ENCODE measurements at places on chromosomes 6 and 20.
A peak's percentile ranks its signal among the peaks of the same experiment; 100 is the strongest.

GRCh38 chr20:63142933-63143332 lies 73.0 kb downstream of the YTHDF1 start:
- DNase-seq = no peak

DNA sequence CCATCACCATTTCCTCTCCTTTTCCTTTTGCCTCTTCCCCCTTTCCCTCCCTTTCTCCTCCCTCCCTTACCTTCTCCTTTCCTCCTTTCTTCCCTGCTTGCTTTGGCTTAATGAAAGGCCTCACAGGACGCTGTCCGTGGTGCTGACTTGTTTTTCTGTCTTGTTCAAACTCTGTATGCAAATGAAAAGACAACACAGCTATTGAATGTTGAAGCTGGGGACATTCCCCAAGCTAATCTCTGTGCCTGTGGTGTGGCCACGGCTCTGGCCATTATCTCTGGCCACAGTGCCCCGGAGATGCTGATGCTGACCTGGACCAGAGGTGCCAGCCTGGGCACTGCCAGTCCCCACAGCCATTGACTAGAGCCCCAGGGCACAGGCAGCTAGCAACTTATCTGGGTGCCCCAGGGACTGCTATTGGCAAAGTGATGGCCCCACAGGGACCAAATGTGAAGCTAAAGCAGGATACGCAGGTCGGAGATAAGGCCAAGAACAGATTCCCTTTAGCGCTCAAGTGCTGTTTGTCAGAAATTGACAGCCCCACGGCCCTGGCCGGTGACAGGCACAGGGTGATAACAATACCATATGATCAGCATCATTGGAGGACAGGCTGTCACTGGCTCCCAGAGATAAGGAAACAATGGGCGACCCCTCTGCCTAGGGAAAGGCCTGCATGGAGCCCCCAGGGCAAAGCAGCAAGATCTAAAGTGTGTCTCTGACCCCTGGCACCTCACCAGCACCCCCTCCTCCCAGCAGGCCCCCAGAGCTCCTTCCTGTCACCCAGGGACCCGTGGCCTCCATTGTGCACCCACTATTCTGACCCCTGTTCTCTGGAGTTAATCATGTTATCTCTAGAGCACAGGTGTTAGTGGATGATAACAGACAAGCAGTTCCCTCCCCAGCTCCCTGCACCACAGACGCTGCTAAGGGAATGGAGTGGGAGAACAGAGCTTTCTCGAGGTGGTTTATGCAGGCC lies 31.6 kb upstream of the SLC32A1 start:
- DNase-seq = no peak

DNA sequence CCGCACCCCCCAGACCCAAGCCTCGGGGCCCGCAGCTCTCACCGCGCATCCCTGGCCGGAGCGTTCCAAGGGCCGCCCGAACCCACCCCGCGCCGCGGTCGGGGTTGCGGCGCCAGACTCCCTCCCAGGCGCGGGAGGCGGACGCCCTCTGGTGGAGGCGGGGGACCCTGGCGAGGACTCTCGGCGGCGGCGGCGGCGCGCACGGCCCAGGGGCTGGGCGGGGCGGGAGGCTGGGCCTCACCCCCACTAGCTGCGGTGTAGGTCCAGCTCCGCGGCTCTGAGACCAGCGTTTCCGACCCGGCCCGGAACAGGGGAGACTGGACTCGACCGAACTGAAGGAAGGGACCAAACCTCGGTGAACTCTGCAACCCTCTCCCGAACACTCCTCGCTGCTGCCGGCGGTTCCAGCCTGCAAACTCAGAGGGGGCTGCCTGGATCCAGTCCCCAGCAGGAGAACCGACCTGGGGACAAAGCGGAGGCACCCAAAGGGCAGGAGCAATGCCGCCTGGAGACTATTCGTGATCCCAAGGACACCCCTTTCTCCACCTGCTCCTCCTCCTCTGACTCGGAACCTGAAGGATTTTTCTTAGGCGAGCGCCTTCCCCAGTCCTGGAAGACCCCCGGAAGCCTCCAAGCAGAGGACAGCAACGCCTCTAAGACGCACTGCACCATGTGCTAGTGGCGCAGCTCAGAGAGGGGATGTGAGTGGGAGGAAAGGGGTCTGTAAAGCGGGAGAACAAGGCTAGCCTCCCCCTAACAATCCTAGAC lies 859 bp upstream of the TOMM6 start:
- DNase-seq = peak; percentile 86

DNA sequence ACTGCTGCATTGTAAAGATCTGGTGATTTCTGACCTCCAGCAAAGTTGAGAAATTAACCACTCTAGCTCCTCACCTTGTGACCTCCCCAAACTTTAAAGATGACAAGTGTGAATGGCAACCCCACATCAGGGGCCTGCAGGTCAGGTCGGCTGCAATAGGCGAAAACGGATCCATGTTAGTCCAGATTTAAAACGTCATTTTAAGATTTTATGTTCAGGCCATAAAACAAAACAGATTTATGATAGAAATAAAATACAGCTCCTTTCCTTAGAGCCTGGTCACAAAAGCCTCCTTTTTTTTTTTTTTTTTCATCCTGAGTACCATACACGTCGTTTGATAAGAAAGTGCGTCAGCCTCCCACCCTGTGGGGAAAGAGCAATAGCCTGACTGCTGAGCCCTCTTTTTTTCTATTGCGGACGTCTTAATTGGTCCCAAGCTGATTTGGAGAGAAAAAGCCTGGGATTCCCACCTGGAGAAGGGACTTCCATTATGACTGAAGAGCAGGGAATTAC lies 519.2 kb upstream of the NOX3 start:
- no peak for DNase-seq

GRCh38 chr20:47330071-47330470 lies 26.4 kb downstream of the ZMYND8 start:
- no peak for DNase-seq

DNA sequence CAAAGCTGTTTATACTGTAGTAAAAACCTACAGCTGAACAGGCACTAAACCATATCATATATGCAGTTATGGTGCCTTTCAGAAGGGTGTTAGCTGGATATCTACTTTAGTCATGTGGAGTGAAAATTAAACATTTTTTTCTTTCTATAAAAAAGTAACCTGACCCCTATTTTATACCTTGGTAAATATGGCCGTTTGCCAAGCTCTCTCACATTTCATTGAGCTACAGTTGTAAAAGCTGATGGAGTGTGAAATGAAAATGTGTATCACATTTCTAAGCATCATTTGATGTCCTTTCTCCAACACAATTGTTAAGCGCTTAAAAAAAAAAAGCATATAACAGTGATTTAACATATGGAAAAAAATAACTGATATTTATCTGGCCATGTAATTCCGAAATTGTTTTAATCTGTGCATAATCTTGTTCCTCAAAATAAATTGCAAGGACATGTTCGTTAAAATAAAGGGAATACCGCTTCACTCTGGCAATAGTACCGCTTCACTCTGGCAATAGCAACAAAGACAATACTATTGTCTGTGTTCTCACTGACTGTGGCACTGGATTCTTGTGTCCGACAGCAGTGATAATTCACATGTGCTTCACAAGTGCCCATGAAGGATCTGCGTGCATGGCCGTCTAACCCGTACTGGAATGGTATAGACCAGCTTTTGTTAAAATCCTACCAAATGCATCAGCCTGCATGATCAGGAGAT lies 391.8 kb upstream of the SOX4 start:
- no peak for DNase-seq

DNA sequence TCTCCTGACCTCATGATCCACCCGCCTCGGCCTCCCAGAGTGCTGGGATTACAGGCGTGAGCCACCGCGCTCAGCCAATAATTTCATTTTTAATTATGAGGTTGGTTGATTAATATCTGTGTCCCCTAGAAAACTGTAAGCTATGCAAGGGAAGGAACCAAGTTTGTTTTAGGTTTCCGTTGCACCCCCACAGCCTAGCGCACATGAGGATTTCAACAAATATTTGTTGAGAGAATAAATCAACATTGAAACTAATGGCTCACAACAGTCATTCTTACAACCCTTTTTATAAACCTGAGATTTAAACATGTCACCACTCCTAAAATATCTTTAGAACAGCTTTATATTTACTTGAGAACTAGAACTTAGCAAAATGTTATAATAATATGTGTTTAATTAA lies 114.0 kb upstream of the CARMIL1 start:
- DNase-seq = no peak

DNA sequence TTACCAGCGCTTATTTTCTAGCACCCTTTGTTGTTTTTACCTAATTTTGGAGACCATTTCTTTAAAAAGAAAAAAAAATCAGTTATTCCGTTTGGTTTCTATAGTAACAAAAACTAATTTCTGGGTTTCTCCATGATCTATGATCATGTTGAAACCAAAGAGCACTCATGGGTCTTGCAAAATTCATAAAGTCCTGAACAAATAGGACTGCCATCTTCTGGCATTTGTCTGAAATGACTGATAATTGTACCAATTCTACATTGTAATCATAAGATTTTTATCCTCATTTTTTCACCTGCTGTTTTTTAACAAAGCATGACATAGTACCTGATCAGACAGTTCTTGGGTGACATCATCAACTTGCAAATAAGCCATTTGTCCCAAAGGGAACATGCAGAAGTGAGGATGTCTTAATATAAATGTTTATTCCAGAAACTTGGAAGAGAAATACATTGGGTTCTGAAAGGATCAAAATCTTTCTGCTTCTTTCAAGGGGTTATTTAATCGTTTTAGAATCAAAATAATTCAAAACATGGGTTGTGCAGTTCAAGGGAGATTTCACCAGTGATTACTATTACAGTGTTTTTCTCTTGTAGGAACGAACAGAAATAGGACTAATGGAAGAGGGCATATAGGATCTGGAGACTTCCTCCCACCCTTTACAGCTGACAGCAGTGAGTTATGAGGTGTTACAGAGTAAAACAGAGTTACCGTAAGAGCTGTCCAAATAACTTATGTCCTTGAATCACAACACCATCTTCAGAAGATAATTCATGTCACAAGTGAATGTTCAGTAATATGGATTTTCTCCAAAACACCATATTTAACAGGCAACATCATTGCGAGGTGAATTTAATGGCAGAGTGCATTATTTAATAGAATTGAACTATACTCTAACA lies 87.1 kb upstream of the GJE1 start:
- DNase-seq = no peak

GRCh38 chr6:133551847-133552341 lies 310.7 kb downstream of the EYA4 start:
- no peak for DNase-seq

- DNase-seq = no peak
Measured at GRCh38 chr6:144721232-144721631, 436.1 kb downstream of the UTRN start.

- no peak for DNase-seq
Measured at GRCh38 chr6:14722001-14722562, 523.8 kb upstream of the JARID2 start.

All from caudate nucleus (tissue), 63 donors.